ENCODE measurements at places on chromosomes 13 and 19.

- no peak for DNase-seq
These were observed 18.0 kb downstream of the ARHGAP35 start for GRCh38 chr19:46878613-46879375.

DNA sequence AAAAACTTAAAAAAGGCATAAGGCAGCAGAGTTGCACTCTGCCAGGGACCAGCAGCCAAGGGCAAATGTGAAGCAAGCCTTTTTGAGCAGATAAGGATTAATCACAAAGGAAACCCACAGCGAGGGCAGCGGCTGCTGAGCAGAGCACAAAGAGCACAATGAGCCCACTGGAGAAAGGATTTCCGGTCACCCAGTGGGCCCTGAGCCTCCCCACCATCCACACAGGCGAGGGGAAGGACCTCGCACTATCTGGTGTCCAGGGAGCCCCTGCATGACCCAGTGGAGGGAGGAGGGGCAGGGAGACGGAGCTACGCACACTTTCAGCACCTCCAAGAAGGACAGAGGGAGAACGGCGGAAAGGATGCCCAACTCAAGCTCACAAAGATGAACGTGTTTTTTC is 40.0 kb downstream of the COL4A1 start:
- no peak for DNase-seq

DNA sequence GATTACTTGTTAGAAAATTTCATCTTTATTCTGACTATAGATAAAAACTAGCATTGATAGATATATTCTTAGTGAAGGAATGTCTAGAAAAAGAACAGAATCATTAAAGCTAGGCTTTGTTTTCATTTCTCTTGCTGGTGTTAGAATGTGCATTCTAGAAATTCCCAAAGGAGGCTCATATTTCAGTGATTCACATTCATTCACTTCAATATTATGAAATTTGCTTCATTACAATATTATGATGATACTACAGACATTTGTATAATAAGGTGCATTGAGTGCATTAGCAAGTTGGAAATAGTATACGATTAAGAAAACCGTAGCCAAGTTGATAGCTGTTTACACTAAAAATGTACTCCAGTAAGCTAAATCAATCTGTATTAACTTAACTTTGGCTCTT is 70.7 kb upstream of the MYCBP2 start:
- DNase-seq, result no peak

GRCh38 chr13:83780227-83780626 is 102.0 kb downstream of the SLITRK1 start:
- DNase-seq, result no peak

GRCh38 chr19:1435378-1435989 is 2.7 kb upstream of the RPS15 start:
- no peak for DNase-seq

DNA sequence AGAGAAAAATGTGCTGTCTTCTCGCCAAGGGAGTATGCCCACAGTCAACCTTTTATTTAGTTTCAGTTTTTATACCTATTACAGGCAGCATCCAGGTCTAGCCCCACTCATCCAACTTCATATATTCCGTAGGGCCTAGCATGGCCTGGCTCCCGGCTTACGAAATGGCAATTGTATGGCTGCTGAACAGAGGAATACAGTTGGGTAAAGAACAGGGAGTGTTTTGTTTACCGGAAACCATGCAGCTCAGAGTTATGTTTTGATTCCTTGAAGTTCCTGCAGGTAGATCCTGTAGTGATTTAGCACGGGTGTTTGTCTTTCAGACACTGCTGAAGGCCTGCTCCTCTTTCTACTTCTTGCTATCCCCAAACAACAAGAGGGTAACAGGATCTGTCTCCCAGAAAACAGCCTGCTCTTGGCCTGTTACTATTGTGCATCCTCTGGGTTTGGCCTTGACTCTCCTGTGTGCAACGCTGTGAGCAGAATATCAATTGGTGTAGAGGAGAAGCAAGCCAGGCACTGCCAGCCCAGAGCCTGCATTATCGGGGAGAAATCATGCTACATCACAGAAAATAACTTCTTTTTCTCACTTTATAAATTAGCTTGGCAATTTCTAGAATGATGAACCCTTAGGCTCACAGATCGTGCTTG is 32.4 kb downstream of the OLFM4 start:
- no peak for DNase-seq

DNA sequence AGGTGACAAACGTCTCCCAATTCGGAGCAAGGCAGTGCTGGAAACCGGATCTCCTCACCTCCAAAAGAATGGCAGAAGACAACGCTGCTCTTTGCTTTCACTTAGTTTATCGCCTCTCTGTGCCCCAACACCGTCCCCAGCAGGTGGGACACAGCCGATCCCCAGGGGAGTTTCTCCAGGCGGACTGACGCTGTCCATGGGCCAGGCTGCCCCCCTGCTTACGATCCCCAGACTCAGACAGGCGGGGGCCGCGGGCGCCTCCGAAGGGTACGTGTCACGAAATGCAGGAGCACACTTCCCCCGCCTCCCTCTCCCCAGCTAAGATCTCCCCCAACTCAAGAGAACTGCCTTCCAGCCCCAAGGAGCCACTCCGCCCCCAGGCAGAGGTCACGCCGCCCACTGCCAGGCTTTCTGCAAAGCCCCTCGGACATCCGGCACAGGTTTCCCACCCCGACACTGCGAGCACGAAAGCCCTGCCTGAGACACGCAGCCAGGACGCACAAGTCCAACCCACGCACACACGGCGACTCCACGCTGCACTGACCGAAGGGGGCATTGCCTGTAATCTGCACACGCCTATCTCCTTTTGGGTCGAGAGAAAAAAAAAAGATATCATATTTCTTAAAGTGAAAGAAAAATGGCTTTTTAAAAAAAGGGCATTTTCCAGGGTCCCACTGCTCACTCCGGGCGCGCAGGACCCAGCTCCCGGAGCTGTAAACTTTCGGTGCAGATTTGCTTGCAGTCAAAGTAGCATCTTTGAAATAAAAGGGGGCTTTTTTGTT is 2.0 kb downstream of the SPRY2 start:
- peak; percentile 47 for DNase-seq

GRCh38 chr19:16342002-16342715 is 17.5 kb downstream of the KLF2 start:
- DNase-seq, result no peak

DNA sequence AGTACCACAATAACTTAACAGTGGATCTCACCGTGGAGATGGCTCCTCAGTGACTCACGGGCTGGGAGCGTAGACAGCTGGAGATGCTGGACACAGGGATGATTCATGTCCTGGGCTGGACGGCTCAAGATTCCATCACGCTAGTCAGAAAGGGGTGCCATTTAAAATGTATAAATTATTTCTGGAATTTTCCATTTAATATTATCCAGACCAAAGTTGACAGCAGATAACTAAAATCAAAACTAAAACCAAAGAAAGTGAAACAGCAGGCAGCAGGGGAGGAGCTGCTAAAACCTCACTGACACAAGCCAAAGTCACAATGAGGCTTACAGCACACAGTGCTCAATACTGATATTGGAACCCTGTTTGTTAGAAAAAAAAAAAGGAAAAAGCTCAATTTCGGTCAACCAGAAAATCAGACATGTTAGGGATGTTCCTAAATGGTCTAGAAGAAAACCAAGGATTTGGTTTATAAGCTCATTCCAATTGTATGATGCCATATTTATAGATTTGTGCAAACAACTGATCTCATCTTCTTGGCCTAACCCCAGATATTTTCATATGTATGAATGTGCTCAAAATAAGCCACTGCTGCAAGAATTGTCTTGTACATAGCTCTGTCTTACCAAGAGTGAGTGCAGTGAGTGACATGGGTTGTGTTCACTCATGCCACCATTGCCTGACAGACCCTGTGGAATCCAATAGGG is 111.8 kb downstream of the SACS start:
- DNase-seq, result peak; percentile 76

DNA sequence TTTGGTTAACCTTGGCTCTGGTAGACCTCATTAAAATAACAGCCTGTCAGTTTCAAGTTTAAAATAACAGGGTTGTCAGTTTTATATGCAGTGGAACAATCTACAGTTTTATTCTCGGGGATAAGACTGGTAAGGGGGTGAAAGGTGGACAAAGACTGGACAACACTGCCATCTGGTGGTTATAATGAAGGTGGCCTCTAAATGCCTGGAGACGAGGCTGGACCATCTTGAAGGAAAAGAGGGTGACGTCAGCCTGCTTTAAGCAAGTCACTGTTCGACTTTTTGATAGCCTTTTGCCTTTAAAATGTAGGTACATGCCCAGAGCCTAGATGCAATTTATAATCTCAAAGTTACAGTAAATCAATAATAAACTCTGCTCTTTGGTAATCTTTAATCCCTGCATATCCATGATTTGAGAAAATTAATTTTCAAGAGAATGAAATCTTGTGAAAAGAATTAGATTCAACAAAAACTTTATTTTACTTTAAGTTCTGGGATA is 117.0 kb downstream of the DCT start:
- DNase-seq, result peak; percentile 70

DNA sequence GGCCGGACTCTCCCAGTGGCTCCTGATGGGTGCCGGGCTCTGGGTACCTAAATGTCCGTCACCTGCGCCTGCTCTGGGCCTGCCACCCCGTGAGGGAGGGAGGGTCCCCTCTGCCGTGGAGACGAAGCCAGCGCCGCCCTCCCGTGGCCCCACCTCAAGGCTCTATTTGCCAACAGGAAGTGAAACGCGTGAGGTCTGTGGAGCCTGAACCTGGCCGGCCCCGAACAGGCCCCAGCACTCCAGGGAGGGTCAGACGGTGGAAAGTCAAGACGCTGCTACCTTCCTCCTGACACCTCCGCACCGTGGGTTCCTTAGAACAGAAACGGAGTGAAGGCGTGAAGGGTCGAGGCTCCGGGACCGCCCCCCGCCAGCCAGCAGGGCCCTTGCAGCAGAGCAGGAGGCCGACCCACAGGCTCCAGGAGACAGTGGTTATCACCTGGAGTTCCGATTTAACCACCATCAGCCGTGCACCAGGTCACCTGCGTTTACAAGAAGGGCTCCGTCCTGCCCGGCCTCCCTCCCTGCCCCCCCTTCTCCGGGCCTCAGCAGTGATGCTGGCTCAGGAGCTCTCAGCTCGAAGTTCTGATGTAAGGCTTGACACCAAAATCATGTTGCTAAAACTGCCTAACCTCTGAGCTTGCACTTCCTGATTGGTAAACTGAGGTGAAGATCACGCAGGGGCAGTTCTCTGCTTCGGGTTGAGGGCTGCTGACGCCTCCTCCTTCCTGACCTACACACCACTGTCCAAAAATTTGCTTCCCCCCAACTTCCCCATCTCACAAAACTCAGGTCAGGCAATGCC is 50.9 kb upstream of the C13orf46 start:
- no peak for DNase-seq

GRCh38 chr19:49554701-49555181 is 25.6 kb downstream of the NOSIP start:
- DNase-seq, result no peak

DNA sequence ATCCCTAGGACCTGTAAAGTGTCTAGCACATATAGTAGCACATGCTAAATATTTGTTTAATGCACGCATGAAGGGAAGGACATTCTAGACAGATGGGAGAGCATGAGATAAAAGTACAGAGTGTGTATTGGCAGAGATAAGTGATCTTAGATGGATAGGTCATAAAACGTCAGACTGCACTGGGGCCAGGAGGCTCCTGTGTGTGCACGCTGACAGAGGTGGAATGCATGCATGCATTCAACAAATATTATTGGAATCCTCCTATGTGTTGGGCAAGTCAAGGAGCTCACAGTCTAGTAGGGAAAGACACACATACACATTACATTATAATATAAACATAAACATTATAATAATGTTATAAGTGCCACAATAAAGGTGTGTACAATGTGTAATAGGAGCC is 73.3 kb downstream of the FGF9 start:
- no peak for DNase-seq

GRCh38 chr13:65881561-65882155 is 1348.5 kb downstream of the PCDH9 start:
- DNase-seq, result no peak

- DNase-seq, result no peak
These were observed 1.0 kb downstream of the FSTL3 start for GRCh38 chr19:677201-677600.

- no peak for DNase-seq
These were observed 14.4 kb downstream of the COMP start for GRCh38 chr19:18776736-18777135.

DNA sequence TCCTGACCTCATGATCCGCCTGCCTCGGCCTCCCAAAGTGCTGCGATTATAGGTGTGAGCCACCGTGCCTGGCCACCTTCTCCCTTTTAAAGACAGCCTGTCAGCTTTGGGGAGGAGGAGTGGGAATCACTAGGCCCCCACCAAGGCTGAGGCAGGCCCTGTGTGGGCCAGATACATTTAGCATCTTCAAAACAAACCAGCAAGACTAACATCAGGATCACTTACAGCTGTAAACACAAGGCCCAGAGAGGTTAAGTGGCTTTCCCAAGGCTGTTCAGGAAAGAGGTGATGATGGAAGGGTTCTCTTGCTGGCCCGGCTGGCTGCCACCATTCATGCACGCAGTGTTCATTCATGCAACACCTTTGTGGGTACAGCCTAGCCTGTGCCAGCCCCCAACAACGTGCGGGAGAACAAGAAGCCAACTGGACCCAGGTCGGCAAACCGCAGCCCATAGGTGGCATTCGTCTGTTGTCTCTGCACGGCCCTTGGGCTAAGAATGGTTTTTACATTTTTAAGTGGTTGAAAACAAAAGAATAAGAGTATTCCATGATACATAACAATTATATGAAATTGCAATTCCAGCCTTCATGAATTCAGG is 23.0 kb downstream of the IER2 start:
- DNase-seq, result no peak

GRCh38 chr13:99797691-99798090 is 173.9 kb downstream of the ZIC5 start:
- DNase-seq, result no peak

DNA sequence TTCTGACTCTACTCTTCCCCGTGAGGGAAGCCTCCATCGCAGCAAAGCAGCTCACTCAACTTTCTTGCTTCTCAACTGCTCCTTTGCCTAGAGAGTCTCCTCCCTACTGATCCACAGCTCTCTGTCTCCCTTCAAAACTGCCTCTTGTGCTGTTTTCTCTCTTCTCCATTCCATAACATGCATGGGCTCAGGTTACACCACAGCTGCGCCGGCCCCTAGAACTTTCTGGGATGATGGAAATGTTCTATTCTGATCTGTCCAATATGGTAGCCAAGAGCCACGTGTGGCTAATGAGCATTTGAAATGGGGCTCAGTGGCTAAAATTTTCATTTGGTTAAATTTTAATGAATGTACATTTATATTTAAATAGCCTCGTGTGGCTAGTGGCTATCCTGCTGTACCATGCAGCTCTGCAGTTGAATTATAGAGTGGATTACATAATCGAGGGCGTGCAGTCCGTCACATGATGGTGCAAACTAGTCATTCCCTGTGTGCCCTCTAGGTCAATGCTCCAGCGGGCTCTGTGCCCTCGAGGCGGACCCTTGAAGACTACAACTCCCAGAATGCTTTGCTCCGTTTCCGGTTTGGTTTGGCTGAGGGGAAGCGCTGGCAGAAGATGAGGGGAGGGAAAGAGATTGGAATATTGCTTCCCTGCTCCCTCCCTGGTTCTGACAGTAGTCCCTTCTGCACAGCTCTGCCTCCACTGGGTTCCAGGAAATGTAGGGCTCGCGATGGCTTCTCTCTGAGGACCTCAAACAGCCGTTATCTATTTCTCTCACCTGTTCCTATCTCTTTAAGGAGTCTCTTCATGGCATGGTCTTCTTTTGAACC is 109.8 kb downstream of the CACNA1A start:
- no peak for DNase-seq

GRCh38 chr19:43667126-43667875 is 2.7 kb downstream of the PLAUR start:
- no peak for DNase-seq
